ENCODE measurements at places on chromosomes 6 and 20.
A peak's percentile ranks its signal among the peaks of the same experiment; 100 is the strongest.

- peak; percentile 74 for DNase-seq
Measured at GRCh38 chr6:80638213-80639055, 532.0 kb downstream of the BCKDHB start.

- no peak for DNase-seq
Measured at GRCh38 chr6:130882370-130882769, 55.2 kb downstream of the SMLR1 start.

- no peak for DNase-seq
Measured at GRCh38 chr20:51026269-51026668, 3.4 kb upstream of the KCNG1 start.

DNA sequence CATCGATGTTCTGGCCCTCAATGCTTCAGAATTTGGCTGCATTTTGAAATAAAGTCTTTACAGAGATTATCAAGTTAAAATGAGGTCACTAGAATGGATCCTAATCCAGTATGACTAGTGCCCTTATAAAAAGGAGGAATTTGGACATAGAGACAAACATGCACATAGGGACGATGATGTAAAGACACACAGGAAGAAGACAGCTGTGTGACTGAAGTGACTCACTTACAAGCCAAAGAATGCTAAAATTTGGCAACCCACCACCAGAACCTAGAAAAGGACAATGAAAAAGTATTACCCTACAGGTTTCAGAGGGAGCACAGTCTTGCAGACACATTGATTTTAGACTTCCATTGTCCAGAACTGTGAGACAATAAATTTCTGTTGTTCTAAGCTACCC is 322.8 kb upstream of the GJE1 start:
- DNase-seq: peak; percentile 14

GRCh38 chr6:148021699-148022098 is 320.9 kb upstream of the SASH1 start:
- no peak for DNase-seq

DNA sequence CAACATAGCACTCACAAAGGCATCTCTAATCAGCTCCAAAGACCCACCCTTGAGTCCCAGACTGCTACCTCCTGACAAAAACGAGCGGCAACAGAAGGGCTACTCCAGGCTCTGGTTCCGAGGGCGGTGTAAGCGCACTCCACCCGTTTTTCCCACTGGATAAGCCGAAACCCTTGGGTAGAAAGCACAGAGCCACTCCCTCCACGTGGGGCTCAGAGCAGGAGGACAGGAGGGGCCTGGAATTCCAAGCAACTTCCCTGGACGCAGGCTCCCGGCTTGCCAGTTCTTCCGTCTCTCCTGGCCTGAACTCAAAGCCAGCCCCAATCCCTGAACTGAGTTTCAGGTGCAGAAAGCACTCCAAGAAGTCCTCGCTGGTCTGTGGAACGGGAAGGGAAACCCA is 7.4 kb downstream of the GMEB2 start:
- no peak for DNase-seq

- DNase-seq: no peak
Measured at GRCh38 chr6:72740135-72740534, 118.3 kb downstream of the KCNQ5 start.

DNA sequence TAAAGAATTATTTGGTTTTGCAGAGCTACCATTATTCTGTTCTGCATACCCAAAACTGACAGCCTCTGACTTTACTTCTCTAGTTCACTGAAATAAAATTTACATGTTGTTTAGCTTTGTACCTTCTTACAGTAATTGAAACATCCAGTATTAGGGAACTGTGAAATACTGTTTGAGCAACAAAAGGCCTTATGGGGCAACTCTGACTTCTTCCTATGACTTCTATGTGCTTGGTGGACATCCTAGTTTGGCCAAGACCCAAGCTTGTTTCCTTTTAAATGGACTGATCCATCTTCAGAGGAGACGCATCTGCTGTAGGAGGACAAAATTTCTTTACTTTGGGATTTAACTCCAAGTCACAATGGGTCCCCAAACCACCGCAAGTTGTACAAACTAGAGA is 44.7 kb downstream of the NR2E1 start:
- no peak for DNase-seq

GRCh38 chr20:32589256-32589655 is 4.1 kb upstream of the NOL4L start:
- DNase-seq: no peak

DNA sequence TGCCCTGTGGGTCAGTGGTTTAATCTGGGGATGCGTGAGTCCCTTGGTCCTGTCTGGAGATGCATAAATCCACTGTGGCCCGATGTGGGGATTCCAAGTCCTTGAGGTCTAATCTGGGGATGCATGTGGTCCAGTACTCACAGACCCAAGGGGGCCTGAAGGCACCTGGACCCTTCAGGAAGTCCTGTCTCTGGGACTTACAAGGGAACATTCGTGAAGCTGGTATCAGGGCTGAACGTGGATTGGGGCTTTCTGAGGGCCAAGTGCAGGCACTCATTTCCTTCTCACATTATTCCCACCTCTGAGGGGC is 25.2 kb upstream of the GTSF1L start:
- no peak for DNase-seq

GRCh38 chr6:114042267-114043016 is 71.5 kb upstream of the HDAC2 start:
- DNase-seq: no peak

DNA sequence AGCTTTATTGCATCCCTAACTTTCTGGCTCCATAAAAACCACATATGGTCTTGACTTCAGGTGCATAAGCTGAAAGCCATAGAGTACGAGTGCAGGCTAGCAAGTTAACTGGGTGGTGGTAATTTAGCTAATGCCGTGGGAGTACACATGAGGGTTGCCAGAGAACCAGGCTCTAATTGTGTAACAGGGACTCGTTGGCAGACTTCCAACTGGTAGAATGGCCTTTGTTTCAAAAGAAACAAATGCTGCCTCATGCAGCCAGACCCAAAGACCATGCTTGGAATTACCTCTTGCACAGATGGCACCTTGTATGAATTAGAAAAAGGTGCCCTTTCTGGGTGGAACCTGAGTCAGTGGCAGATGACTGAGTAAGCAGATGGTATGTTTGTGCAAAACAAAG is 73.2 kb downstream of the LY86 start:
- DNase-seq: no peak

All from GM04503 (cell line).